ENCODE measurements at places on chromosomes 6 and 20.

GRCh38 chr20:53940360-53940702 is 130.1 kb downstream of the BCAS1 start:
- no peak for DNase-seq

- no peak for DNase-seq
Observed at GRCh38 chr6:30465595-30466306, 23.6 kb upstream of the HLA-E start.

GRCh38 chr20:59466107-59466815 is 138.1 kb upstream of the PHACTR3 start:
- no peak for DNase-seq

- no peak for DNase-seq
Observed at GRCh38 chr6:167532410-167533288, 207.8 kb downstream of the TTLL2 start.

GRCh38 chr6:158737710-158738615 is 81.2 kb downstream of the EZR start:
- DNase-seq: peak; percentile 42

GRCh38 chr20:63440366-63440955 is 32.0 kb downstream of the KCNQ2 start:
- no peak for DNase-seq

GRCh38 chr6:166655251-166655650 is 28.2 kb upstream of the RPS6KA2 start:
- no peak for DNase-seq

GRCh38 chr6:137816133-137816579 is 50.9 kb upstream of the TNFAIP3 start:
- no peak for DNase-seq
